ENCODE measurements at places on chromosomes 1 and 21.

DNA sequence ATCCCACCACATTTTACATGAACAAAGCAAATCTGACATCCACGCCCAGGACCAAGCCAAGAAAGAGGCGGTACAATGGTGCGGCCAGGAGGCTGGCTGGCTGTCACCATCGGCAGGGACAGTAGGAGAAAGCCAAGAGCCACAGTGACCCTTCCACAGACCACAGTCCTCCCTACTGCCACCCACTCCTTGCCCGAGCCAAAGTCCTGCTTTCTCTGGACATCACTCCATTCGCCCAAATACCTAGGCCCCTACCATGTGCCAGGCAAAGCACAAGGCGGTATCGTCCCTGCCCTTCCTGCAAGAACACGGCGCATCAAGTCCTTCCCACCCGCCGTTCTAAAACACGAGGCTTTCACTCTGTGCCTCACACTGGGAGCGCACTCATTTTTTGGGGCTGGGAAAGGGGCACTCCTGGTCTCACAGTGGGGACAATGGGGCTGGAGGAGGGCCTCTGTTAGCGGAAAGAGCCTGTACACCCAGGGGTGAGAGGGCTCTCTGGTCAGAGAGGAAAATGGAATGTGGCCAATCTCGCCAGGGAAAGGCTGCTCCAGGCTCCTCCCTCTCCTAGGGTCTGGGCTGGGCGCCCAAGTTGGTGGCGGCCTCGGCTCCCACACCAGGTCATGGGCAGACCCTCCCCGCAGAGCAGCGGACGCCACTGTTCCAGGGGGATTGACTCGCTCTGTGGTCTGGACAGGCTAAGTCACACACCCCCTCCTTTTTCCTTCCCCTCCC is 26.5 kb downstream of the SSBP3 start:
- DNase-seq, result no peak

DNA sequence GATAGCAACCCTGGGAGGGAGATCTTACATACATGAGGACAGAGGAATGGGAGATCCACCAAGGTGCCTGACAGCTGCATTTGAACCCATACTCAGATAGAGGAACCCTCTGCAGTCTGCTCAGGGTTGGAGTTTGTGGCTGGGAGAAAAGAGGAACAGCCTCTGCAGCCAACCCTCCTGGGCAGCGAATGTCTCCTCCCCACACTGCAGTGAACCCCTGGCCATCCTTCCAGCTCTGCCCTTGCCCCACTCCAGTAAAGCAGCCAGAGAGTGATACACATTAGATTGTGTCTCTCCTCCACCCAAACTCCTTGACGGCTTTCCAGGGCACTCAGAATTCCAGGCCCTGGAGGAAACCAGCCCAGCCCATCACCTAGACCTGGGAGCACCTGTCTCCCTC is 137.7 kb downstream of the RUNX1 start:
- DNase-seq, result peak; percentile 8

- no peak for DNase-seq
Observed at GRCh38 chr1:56758135-56758534, 61.1 kb downstream of the FYB2 start.

GRCh38 chr1:111989531-111990025 is at the start of gene KCND3:
Gene KCND3, minus strand, starts transcription at chr1:111989668.
- no peak for DNase-seq

- no peak for DNase-seq
Observed at GRCh38 chr1:208026880-208027438, 116.0 kb upstream of the CD34 start.

GRCh38 chr1:26627954-26628353 is 67.9 kb upstream of the ARID1A start:
- DNase-seq, result no peak

GRCh38 chr21:26883768-26884167 is 38.6 kb upstream of the ADAMTS1 start:
- DNase-seq, result no peak

GRCh38 chr1:247386217-247386616 is 29.8 kb upstream of the NLRP3 start:
- peak; percentile 14 for DNase-seq

DNA sequence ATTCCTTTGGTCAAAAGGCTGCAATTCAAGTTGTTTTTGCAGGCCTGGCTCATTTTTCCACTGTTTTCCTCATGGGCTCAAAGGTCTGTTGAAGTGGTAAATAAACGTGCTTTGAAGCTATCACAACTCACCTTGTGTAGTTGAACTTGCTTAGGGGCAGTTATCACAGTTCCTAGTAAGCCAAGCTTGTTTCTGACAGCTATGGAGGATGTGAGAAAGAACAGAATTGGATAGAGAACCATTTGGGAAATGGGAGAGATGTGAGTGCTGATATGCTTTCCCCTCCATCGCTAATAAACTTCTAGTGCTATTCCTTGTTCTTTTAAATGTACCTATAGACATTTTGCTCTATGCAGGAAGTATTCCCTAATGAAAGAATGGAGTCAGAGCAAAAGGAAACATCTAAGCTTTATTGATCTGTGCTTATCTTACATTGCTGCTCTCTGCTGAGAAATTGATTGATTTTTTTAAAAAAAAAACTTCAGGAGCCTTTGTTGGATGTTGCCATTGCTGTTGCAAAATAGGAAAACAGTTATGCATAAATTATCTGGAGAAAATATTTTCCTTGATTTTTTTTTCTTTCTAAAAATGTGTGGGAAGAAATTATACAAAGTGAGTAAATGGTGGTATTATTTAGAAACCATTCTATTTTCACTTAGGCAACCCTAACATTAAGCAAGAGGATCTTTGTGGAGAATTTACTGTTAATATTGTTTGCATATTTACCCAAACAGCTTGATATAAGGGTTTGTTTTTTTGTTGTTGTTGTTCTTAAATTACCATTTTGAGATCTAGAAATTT is 118.2 kb downstream of the MAGI3 start:
- DNase-seq, result no peak

DNA sequence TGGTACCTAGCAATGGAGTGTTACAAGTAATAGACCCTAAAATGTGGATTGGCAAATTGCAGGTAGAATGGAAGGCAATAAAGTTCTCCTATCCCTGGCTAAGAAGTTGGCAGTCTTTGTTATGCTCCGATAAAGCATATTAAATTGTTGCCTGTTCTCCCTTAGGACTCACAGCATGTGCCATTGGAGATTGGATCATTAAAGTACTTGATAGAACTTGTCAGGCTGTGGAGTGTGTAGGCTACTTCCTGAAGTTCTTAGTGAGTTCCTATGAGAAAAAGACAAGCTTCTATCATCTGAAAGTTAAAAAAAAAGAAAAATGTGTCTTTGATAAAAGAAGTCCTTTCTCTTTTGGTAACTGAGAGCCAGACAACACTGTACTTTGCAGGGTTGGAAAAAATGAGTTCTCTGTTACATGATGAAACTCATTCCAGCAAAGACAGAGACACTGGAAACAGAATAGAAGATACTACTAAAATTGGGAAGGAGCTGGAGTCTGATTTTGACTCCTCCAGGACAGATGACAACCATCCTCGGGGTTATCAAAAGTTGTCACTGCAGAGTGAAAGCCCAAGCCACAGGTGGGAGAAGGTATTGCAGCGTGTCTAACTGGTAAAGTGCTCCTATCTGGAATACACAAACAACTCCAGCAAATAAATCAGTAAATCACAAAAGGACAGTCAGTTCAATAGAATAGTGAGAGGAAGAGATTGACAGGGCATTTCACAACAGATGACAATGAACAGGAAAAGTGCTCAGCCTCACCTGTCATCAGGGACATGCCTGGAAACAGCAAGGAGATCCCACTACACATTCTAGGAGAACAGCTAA is 87.5 kb upstream of the WDR26 start:
- no peak for DNase-seq

- DNase-seq, result no peak
Observed at GRCh38 chr1:53296117-53296749, 31.6 kb downstream of the LRP8 start.

- no peak for DNase-seq
Observed at GRCh38 chr1:58720680-58721079, 20.8 kb upstream of the MYSM1 start.

- DNase-seq, result no peak
Observed at GRCh38 chr1:21886486-21887215, 50.5 kb downstream of the HSPG2 start.

DNA sequence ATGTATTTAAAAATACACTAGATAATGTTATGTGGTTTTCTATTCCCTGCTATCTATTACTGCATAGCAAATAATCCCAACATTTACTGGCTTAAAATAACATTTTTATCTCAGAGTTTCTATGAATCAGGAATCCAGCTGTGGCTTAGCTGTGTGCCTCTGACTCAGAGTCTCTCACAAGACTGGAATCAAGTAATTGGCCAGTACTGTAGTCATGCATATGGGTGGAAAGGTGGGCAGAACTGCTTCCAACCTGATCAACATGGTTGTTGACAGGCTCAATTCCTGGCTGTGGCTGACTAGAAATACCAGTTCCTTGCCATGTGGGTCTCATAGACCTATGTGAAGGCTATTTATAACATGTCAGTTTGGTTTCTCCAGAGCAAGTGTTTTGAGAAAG is 131.8 kb downstream of the PDE4B start:
- DNase-seq, result no peak
